ENCODE measurements at places on chromosomes 3 and 15.

DNA sequence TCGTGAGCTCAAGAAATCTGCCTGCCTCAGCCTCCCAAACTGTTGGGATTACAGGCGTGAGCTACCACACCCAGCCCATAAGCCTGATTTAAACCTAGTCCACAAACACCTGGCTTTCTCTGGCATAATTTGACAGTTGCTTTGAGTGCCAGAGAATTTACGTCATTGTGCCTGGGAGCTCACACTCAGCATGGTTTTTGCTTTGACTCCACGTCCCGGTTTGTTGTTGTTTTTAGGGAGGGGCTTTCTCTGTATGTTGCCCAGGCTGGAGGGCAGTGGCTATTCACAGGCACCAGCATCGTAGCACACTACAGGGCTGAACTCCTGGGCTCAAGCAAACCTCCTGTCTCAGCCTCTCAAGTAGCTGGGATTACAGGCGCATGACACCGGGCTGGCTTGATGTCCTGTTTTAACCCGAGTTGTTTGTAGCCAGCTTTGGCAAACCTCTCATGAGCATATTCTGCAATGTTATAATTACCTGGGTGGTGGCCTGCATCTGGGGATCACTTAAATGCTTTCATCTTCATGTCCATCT, 32.7 kb downstream of the CEMIP start:
- H3K4me3 ChIP-seq, result no peak overlapping the region
- H3K4me1 ChIP-seq, result no peaks in the 10 kb centered on the region
- H3K27me3 ChIP-seq, result no peaks in the 10 kb centered on the region
- no peak for DNase-seq

GRCh38 chr3:149969940-149970715, 567 bp downstream of the PFN2 start:
- peak overlapping the region; percentile 94 for H3K4me3 ChIP-seq
- H3K36me3 ChIP-seq, result peaks cover 10% of the 10 kb centered on the region

- no peak overlapping the region for H3K4me3 ChIP-seq
- no peaks in the 10 kb centered on the region for H3K4me1 ChIP-seq
- H3K36me3 ChIP-seq, result no peaks in the 10 kb centered on the region
These were observed 36.4 kb downstream of the ST8SIA2 start for GRCh38 chr15:92430069-92430440.

DNA sequence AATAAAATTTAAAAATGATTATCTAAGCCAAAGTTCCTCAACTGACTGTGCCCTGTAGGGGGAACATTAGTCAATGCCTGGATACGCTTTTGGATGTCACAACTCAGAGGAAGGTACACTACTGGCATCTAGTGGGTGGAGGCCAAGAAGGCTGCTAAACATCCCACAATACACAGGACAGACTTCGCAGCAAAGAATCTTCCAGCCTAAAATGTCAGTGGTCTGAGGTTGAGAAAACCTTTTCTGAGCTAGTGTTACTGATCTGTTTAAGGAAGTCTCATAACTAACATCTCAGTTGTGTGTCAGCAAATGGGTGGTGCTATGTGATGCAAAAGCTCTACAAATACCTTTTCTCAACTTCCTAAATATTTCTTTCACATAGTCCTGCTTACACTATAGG, 20.9 kb upstream of the LDHAL6B start:
- H3K27me3 ChIP-seq, result no peaks in the 10 kb centered on the region
- H3K27ac ChIP-seq, result no peak overlapping the region
- H3K4me3 ChIP-seq, result no peak overlapping the region

GRCh38 chr3:180036092-180036670, 556 bp downstream of the PEX5L start:
- H3K27me3 ChIP-seq, result no peaks in the 10 kb centered on the region
- no peaks in the 10 kb centered on the region for H3K36me3 ChIP-seq
- H3K4me1 ChIP-seq, result no peaks in the 10 kb centered on the region
- H3K27ac ChIP-seq, result no peak overlapping the region
- no peak overlapping the region for H3K4me3 ChIP-seq
- DNase-seq, result no peak

- no peak for DNase-seq
- H3K27me3 ChIP-seq, result no peaks in the 10 kb centered on the region
- no peak overlapping the region for H3K27ac ChIP-seq
- no peaks in the 10 kb centered on the region for H3K4me1 ChIP-seq
- H3K4me3 ChIP-seq, result no peak overlapping the region
These were observed 384.4 kb upstream of the ARPP21 start for GRCh38 chr3:35254917-35255316.

DNA sequence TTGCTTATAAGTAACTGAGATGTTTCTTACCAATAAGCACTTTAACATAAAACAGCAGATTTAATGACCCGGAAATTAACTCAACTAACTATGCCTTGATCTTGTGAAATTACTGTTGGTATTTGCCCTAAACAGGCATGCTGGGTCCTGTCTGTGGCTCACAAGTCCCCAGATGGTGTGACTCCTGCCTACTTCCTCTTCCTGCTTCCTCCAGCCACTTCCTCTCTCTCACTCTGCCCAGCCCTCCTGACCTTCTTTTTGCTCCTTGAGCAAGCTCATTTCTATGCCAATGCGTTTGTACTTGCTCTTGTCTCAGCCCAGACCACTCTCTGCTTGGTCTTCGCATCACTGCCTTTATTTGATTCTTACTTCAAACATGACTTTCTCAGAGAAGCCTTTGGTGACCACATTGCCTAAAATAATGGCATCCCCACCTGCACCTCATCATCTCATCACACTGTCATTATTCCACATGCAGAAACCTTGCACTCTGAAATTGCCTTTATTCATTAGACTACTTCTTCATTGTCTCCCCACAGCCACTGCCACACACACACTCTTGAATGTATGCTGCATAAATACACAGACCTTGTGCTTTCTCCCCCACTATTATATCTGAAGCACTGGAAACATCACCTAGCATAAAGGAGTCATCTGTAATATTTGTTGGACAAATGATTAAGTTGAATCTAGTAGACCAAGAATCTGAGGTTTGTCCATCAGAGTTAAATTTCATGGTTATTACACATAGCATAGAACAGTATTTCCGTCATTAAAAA, 256.3 kb upstream of the SEMA6D start:
- H3K27ac ChIP-seq, result no peak overlapping the region
- no peaks in the 10 kb centered on the region for H3K4me1 ChIP-seq
- H3K27me3 ChIP-seq, result no peaks in the 10 kb centered on the region
- no peak overlapping the region for H3K4me3 ChIP-seq
- DNase-seq, result no peak

GRCh38 chr3:45763303-45763675, 33.0 kb downstream of the SLC6A20 start:
- H3K4me3 ChIP-seq, result no peak overlapping the region
- no peaks in the 10 kb centered on the region for H3K36me3 ChIP-seq
- no peaks in the 10 kb centered on the region for H3K4me1 ChIP-seq
- H3K27ac ChIP-seq, result no peak overlapping the region

- H3K4me3 ChIP-seq, result peak overlapping the region; percentile 98
- no peaks in the 10 kb centered on the region for H3K27me3 ChIP-seq
- H3K36me3 ChIP-seq, result no peaks in the 10 kb centered on the region
These were observed 843 bp downstream of the GLCE start for GRCh38 chr15:69161079-69161877.
